GM04504 (cell line): ENCODE measurements at places on chromosomes 1 and 21.

DNA sequence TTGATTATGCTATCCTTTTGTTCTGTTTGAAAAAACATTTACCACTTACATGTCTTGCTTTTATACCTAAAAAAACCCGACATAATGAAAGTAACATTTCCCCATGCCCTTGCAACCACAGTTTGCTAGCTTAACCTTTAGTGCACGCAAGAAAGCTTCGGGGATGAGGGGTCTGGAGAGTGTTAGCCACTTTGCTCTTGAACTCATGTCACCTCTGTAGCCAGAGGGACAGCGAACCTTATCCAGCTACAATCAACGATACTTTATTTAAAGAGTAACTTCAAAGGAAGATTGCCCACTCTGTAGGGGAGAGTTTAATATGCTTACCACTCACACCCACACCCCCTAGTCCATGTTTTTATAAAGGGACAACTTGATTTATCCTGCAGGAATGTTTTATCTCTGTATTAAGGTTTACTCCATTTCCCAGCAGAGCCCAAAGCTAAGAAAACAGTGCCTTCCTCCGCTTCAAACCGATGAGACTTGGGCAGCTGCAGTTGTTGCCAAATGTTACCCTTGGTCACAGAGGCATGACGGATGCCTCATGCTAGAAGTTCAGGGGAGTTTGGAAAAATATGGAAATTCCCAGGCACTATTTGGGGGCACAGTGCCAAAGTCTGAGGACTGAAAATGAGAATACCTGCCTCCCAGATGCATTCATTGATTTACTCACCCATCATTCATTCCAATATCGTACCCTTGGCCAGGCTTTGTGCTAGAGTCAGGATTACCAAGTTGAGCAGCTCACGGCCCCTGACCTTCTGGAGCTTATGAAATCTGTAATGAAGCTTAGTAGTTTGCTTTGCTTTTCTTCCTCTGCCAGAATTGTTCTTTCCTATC, 61.4 kb upstream of the VCAM1 start:
- DNase-seq = no peak

DNA sequence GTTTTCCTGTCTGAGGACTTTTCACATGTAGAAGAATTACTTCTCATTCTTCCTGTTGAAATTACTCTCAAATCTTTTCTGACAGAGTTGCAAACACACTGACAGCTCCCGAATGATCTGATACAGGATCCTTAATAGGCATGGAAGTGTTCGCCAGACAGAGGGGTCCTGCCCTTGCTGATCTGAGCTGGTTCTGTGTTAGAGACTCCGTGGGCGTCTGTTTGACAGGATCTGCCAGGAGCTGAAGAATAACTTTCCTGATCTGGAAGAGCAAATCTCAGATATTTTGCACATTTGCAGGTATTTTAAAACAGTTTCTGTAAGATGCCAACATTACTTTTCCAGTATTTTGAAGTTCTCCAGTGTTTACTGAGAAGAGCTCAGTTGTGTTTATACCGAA, 202.3 kb downstream of the DYRK1A start:
- DNase-seq = no peak

DNA sequence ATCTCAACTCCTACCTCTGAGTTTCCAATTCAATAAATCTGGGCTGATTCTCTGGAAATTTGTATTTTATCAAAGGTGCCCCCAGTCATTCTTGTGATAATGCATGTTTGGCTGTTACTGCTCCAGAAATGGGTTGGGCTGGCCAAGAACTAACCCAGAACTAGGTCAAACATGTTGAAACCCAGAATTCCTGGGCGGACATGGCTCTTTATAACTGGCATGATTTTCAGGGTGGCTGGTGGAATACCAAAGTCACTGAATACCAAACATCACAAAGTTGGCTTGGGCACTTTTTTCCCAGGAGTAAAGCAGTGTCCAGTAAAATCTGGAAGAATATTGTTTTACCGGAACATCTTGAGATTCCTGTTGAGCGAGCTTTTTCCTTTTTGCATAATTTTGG, 89.4 kb upstream of the S1PR1 start:
- no peak for DNase-seq

GRCh38 chr21:29940361-29940760, 565 bp upstream of the GRIK1 start:
- no peak for DNase-seq

- DNase-seq = no peak
Observed at GRCh38 chr21:46297338-46298271, 11.5 kb downstream of the YBEY start.

DNA sequence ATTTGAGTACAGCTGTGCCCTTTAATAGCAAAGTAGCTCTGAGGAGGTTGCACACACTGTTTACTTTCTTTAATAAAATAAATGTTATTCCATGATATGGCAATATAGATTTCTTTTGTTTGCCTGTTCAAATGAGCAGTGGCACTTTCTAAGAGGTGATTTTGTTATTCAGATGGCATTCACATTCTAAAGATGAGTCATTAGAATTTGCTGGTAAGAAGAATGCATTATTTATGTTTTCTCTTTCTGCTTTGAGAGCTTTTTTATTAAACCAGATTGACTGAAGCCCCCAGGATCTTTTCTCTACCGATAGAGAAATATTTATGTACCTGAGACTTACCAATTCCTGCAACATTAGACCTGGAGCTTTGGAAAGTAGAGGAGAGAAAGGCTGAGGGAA, 11.2 kb upstream of the LEPR start:
- DNase-seq = no peak

- no peak for DNase-seq
Observed at GRCh38 chr1:29298246-29298645, 61.9 kb downstream of the PTPRU start.

- DNase-seq = no peak
Observed at GRCh38 chr1:6731905-6732304, 30.3 kb upstream of the DNAJC11 start.

DNA sequence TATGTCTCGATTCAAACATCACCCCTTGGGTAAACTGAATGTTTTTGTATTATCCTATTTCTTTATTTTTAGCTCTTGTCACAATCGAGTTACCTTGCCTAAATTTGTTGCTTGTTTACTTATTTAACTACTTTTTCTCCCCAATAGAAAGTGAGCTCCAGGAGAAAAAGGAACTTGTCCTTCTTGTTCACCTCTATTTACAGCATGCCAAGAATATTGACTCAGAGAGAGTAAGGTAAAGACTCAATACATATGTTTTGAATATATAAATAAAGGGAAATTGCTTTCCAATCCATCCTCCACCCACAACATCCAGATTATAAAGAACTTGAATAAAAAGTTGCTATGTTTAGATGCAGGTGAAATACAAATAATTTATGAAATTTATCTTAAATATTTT, 107.3 kb upstream of the PDC start:
- no peak for DNase-seq

DNA sequence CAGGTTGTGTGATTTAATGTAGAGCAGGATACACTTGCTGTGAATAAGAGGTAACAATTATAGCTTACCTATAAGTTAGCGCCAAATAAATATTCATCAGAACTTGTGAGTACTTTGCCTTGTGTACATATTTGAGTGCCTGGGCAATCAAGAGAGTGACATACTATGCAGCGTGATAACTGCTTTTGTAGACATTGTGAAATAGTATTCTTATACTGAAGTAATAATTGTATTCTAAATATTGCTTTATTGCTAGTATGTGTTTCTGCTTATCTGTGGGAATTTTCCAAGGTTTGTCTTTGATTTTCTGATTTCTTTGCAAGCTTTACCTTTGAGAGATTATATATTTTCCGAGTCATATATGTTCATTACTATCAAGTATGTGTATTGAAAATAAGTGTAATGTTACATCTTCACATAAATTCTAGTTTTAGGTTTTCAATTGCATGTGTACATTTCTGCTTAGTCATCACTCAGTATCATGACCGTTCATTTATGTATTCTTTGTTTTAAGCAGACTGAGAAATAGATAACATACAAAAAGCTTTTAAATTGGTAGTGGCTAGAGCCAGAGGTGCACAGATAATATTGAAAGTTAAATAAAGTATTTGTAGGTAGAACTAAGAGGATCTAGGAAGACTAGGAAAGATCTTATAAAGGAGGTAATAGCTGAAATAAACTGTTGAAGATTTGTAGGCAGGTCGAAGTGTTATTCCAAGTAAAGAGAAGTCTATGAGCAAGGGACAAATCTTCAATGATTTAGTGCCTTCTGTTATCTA, 19.5 kb downstream of the USP25 start:
- no peak for DNase-seq

DNA sequence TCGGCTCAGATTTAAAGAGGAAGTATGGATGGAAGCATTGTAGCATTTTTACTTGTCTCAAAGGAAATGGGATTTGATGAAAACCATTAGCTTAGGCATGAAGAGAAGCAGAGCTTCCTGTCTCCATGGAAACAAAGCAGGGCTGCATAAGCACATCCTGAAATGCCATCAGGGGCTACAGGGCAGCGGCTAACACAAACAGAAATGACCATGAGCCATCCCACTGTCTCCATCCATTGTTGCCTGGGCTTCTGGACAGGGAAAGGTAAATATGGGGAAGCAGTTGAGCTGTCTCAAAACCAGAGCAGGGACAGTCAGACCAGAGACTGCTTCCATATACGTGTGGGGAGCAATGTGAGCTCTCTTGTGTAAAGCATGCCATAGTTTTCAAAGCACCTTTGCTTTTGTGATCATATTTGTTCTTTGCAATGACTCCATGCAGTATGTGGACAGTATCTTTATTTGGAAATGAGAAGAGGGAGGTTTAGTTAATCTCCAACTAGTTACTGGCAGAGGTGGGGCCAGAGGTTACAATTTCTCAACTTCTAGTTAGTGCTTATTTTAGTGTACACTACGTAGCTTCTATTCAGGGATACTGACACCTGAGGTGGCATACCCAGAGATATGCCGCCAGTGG, 176.1 kb downstream of the CACNA1E start:
- DNase-seq = no peak

DNA sequence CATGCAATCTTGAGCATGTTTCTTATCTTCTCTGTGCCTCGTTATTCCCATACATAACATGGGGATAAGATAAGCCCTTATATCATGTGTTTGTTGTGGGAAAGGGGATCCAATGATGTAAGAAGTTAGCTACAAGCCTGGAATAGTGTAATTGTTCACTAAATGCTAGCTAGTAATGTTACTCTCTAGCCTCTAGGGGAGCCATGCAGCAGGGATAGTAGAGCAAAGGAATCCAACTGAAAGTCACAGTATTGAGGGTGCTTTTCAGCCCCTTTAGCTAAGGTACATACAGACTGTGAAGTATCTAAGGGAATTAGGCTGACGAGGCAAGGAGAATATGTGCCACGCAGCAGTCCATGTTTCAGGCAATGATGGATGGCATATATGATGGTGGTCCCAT, 46.9 kb downstream of the IL23R start:
- DNase-seq = no peak

DNA sequence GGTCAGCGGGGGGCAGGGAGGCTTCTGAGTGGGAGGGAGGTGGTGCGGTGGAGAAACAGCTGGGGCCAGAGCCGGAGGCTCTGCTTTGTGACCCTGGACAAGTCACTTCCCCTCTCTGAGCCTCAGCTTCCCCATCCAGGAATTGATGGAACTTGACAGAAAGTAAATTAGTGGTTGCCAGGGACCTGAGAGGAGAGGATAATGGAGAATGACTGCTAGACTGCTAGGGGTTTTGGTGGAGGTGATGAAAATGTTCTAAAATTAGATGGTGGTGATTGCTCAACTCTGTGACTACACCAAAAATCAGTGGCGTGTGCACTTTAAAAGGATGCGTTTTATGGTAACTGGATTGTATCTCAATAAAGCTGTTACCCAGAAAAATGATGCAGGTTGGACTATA, 100.9 kb downstream of the ARHGEF10L start:
- no peak for DNase-seq

DNA sequence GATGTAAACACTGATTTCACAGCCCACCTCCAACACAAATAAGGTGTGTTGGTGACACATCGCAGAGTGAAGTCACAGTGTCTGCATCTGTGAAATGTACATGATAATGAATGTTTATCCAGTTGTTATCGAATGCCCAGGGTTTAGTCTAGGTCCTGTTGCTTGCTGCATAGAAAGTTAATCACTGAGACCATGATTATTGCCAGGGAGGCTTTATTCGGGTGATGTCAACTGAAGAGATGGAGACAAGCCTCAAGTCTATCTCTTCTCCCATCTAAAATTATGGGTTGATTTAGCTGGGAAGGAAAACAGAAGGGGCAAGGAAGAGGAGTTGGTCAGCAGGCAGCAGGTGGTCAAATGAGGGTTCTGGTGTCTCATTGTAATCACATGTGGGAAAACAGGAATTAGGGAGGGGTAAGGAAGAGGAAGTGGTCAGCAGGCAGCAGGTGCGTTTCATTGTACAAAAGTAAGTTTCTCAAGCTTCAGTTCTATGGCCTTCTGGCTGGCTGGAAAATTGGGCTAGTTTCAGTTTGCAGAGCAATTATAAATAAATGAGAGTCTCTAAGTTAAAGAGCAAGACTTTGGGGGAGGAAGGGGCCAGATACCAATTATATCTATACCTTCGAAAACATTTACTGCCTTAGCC, 146.3 kb upstream of the DNAH14 start:
- DNase-seq = no peak

DNA sequence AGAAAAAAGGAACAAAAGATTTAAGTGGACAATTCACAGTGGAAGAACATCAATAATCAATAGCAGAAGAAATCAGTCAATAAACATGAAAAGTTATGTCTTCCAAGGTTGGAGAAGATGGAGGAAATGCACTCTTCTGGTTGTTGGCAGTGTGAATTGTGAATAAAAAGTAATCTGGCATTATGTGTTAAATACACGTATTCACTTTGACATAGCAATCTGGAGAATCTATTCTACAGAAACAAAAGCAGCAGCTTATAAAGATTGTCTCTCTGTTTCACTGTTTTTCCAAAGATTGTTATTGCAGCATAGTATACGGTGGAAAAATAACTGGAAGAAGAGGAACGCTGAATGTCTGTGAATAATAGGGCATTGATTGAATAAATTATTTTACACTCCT, 169.4 kb downstream of the NEK7 start:
- no peak for DNase-seq

DNA sequence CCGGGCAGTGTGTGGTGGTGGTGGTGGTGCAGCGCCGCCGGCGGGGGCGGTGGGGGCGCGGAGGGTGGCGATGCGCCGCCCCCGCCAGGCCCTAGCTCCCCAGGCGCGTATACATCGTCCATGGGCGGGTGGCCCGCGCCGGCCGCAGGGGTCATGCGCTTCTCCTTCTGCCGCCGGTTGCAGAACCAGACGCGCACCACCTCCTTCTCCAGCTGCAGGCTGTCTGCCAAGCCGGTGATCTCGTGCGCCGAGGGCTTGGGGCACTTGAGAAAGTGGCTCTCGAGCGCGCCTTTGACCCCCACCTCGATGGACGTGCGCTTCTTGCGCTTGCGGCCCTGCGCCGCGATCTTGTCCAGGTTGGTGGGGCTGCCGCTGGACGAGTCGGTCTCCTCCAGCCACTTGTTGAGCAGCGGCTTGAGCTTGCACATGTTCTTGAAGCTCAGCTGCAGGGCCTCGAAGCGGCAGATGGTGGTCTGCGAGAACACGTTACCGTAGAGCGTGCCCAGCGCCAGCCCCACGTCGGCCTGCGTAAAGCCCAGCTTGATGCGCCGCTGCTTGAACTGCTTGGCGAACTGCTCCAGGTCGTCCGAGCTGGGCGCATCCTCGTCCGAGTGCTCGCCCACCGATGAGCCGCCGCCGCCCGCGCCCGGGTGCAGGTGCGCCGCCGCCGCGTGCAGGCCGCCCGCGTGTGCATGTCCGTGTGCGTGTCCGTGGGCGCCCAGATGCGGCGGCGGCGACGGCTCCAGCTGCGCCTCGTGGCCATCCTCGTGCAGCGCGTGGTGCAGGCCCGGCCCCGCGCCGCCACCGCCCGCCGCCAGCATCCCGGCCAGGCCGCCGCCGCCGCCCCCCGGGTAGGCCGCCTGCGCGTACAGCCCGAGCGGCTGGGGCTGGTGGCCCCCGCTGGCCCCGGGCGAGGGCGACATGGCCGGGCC, 926 bp downstream of the POU3F1 start:
- DNase-seq = no peak

GRCh38 chr1:57638239-57638638, 214.4 kb upstream of the DAB1 start:
- DNase-seq = no peak
